Colonic mucosa (tissue), 4 donors: ENCODE measurements at places on chromosomes 6 and 20. TPM values are rescaled to one million over a fixed set of nuclear protein-coding genes. Genes with fewer than 3 reads are reported as not detected.

CLDN20 gene
- total RNA-seq = not detected

COL9A1 gene
- 0.45 TPM for total RNA-seq

PLA2G7 gene
- 2.9 TPM for total RNA-seq

DNA sequence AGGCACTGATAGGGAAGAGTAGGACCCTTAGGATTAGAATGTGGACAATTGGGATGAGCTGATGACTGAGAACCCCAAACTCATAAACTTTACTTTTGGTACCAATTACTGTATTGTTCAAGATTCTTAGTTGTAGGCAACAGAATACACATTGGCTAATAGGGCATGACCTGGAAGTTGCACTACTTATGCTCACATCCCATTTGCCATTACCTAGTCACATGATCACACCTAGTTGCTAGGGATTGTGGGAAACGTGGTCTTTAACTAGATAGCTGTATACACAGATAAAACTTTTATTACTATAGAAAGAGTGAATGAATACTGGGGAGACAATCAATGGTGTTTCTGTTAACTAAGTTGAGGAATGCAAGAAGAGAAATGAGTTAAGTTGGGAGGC, 113.4 kb upstream of the AKIRIN2 start:
- H3K27ac ChIP-seq = no peak overlapping the region
- no peaks in the 10 kb centered on the region for H3K36me3 ChIP-seq
- no peak overlapping the region for H3K4me3 ChIP-seq
- H3K4me1 ChIP-seq = no peaks in the 10 kb centered on the region
- no peaks in the 10 kb centered on the region for H3K27me3 ChIP-seq

DNA sequence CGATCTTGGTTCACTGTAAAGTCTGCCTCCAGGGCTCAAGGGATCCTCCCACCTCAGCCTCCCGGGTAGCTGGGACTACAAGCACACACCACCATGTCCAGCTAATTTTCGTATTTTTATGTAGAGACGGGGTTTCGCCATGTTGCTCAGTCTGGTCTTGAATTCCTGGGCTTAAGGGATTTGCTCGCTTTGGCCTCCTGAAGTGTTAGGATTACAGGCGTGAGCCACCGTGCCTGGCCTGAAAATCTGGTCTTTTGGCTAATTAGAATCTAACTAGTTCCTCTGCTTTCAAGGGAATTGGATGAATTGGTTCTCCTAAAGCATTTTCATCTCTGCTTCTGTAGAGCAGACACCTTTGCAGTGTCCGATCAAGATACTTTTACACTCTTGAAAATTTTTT, 51.3 kb downstream of the NCOA3 start:
- H3K4me3 ChIP-seq = no peak overlapping the region
- H3K27me3 ChIP-seq = no peaks in the 10 kb centered on the region
- DNase-seq = no peak
- H3K27ac ChIP-seq = no peak overlapping the region
- H3K36me3 ChIP-seq = no peaks in the 10 kb centered on the region

GRCh38 chr6:163419413-163420288, 5.1 kb downstream of the QKI start:
- no peak overlapping the region for H3K4me3 ChIP-seq
- no peaks in the 10 kb centered on the region for H3K36me3 ChIP-seq
- no peak for DNase-seq
- peaks cover 13% of the 10 kb centered on the region for H3K27me3 ChIP-seq
- no peak overlapping the region for H3K27ac ChIP-seq

GRCh38 chr6:41377071-41377470, 41.7 kb downstream of the NCR2 start:
- no peak overlapping the region for H3K4me3 ChIP-seq
- peaks cover 53% of the 10 kb centered on the region for H3K27me3 ChIP-seq
- H3K36me3 ChIP-seq = no peaks in the 10 kb centered on the region
- peaks cover 4% of the 10 kb centered on the region for H3K4me1 ChIP-seq
- H3K27ac ChIP-seq = no peak overlapping the region

DNA sequence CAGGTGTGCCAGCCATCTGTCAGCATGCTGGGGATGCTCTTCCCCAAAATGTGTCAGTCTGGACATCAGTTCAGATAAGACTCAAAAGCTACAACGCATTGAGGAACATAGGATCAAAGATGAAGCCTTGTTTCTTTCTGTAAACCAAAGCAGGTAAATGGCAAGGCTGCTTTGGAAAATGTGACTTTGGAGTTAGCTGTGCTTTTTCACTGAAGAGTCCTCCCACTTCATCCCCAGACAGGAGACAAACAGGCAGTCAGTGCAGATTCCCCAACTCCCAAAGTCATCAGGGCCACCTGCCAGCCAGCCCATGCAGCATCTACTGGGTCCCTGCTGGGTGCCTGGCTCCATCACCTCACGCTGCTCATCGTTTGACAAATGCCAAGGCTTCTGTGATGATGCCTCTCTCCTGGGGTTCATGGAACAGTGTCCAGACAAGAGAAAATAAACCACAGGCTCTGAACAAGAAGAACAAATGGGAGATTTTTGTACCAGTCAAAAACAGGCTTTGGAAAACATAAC, 205.0 kb upstream of the BTBD3 start:
- no peaks in the 10 kb centered on the region for H3K36me3 ChIP-seq
- no peaks in the 10 kb centered on the region for H3K4me1 ChIP-seq
- H3K27ac ChIP-seq = no peak overlapping the region
- H3K27me3 ChIP-seq = no peaks in the 10 kb centered on the region
- DNase-seq = no peak

DNA sequence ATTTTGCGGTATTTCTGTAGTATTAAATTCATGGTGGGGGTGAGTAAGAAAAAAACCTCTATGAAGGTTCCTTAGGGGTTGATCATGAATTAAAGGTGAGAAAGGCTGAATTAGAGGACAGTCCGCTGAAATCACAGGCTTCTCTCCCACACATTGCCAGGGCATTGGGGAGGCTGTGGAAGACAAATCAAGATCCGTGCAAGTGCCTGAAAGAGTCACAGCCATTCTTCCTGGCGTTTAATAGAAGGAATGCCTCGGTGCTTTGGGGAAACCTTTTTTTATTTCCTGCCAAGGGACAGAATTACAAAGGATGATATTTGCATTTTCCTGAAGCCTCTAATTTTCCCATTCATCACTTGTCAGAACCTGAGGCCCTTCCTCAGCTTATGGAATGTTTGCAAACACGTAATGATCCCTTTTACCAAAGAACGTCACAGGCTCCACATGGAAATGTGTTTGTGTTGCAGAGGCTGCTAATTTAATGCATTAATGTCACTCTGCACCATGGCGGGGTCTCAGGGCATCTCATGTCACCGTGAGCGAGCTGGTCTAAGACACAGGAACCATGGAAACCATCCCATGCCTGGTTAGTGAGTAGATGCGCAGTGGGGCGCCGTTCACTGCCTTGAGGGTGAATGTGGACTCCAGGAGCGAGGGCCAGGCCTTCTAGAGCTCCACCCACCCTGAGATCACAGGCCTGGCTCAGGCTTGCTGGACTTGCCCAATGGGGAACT, 185.9 kb upstream of the SULF2 start:
- H3K4me1 ChIP-seq = no peaks in the 10 kb centered on the region
- H3K27me3 ChIP-seq = no peaks in the 10 kb centered on the region
- no peak overlapping the region for H3K27ac ChIP-seq

DNA sequence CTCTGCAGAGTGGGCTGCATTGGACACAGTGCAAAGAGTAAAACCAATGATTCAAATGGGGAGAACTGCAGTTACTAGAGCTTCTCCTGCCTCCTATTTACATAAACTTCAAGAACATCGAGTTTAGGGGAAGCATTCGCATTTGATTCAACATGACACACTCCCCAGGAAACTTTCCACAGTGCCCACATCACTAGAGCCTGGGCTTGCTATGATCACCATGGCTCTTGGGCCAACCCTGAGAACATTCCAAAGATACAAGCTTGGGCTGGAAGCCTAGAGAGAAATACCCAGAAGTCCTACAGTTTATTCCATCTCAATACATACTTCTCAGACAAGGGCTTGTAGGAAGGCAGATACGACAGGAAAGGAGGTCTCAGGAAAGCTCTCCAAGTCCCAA, 337.9 kb downstream of the CD83 start:
- H3K4me3 ChIP-seq = no peak overlapping the region
- H3K27ac ChIP-seq = no peak overlapping the region
- no peaks in the 10 kb centered on the region for H3K4me1 ChIP-seq
- no peaks in the 10 kb centered on the region for H3K27me3 ChIP-seq
- no peaks in the 10 kb centered on the region for H3K36me3 ChIP-seq
- no peak for DNase-seq

- no peaks in the 10 kb centered on the region for H3K4me1 ChIP-seq
- H3K27me3 ChIP-seq = no peaks in the 10 kb centered on the region
- H3K36me3 ChIP-seq = no peaks in the 10 kb centered on the region
- H3K27ac ChIP-seq = no peak overlapping the region
- H3K4me3 ChIP-seq = no peak overlapping the region
These were observed 9.9 kb upstream of the C6orf141 start for GRCh38 chr6:49540614-49541013.

DNA sequence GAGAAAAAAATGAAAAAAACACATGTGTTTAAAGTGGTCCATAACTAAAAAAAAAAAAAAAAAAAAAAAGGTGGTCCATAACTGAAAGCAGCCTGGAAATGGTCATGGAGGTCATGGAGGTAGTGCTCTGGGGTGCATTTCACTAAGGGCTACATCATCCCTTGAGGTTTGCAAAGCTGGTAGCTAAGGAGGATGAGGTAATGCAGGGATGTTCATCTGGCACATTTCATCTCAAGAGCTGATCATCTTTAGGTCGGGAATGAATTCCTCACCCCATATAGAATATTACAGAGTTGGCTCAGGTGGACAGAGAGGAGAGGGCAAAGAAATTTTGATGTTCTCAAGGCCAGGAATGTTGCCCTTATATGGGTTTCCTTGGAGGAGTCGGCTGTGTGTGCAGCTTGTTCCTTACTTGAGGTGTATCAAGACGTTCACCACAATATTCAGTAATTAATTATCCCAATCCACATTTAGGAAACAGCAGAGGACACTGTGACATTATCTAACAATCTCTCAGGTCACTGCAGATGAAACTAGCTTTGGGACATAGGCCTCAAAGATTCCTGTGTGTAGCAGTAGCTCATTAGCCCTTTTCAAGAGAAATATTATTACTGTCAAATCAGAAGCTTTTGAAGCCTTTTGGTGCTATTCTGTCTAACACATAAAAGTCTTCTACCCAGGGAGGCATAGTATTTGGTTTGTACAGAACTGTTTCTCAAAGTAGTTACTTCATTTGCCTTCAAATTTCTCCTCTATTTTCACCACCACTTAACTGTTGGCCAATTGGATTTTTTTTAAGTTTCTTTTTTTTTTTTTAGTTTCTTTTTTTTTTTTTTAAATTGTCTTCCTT, 46.8 kb downstream of the CYP24A1 start:
- no peak for DNase-seq
- no peaks in the 10 kb centered on the region for H3K4me1 ChIP-seq
- H3K27me3 ChIP-seq = no peaks in the 10 kb centered on the region
